ENCODE measurements at places on chromosomes 2 and 18.
A peak's percentile ranks its signal among the peaks of the same experiment; 100 is the strongest.

DNA sequence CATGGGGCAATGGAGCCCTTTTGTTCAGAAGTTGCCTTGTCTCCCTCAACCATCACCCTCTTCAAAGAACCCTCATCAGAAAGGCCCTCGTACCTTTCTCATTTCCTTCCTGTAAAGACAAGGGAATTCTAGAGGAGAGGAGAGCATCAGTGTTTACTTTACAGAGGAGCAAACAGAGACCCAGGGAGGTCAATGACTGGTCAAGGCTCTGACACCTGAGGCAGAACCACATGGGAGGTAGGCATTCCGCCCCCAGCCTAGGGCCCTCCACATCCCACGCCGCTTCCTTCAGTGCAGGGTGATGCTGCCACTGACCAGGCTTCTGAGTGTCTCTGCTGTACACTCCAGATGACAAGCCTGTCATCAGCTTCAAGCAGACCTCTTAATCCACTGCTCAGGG, 104.7 kb downstream of the NRP2 start:
- DNase-seq = no peak

DNA sequence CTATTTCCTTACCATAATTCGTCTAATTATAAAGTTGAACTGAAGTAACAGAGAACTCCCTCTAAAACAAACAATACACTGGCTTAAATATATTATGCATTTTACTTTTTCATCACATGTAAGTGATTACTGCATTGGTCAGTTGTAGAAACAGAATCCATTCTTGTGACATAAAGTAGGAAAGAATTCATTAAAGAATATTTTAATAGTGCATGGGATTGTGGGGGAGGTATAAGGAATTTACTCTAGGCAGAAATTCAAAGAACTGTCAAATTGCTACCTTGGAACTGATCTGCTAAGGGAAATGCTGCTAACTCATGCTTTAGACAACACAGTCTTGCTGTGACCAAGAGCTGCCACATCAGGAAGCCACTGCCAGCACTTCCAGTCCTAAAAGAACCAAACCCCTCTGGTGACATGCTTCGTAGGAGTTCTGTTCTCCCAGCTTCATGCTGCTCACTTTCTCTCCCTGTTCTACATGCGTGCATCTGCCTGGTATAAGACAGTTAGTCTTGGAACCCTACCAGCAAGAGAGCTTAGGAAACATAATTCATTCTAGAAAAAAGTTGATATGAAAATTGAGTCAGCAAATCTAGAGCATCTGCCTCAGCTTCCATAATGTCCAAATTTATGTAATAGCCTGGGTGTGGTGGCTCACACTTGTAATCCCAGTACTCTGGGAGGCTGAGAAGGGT, 1137.6 kb upstream of the NXPH2 start:
- DNase-seq = peak; percentile 34

DNA sequence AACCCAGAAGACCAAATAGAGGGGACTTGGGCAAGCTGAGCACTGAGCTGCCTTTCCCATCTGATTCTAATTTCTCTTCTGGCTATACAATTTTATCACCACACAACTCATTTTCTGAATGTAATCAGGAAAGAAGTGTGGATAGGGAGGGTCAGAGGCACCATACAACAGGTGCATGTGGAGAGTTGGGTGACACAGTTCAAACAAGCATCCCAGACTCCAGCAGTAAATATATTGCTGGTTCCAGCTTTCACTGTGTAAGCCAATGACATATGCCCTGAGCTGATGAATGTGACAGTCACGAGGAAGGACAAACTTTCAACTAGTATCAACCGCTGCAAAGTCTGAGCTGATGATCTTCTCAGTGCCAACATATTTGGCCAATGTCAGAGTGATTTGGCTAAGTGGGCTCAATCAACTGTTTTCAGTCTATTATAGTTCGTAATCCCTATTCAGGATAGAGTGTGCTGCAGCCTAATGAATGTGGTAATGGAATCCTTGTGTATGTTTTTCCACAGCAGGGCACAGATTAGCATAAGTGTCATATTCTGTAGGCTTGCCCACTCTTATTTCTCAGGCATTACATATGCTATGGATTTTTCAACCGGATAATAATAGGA, 109.9 kb upstream of the MEIS1 start:
- DNase-seq = no peak

- DNase-seq = no peak
Measured at GRCh38 chr2:54941248-54941984, 108.8 kb downstream of the RTN4 start.

GRCh38 chr2:7665880-7666279, 748.7 kb downstream of the RNF144A start:
- DNase-seq = no peak

DNA sequence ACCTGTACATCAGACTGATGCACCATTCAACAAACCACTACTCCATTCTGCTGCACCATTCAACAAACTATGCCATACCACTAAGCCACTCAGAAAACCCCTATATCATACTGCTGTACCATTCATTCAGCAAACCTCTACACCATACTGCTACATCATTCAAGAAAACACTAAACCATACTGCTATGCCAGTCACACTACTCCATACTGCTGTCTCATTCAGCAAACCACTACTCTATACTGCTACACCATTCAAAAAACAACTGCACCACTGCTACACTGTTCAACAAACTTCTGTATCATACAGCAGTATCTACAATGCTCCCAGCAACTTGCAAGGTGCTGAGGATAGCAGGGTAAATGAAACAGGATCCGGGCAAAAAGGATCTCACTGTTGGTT, 12.9 kb upstream of the SLC1A4 start:
- DNase-seq = no peak
